Esophagus muscularis mucosa (tissue), 4 donors: ENCODE measurements at places on chromosomes 11 and 22.

- no peak for DNase-seq
Measured at GRCh38 chr11:88043149-88043548, 132.1 kb downstream of the RAB38 start.

GRCh38 chr11:87290304-87290922 lies 252.7 kb downstream of the TMEM135 start:
- DNase-seq: no peak

DNA sequence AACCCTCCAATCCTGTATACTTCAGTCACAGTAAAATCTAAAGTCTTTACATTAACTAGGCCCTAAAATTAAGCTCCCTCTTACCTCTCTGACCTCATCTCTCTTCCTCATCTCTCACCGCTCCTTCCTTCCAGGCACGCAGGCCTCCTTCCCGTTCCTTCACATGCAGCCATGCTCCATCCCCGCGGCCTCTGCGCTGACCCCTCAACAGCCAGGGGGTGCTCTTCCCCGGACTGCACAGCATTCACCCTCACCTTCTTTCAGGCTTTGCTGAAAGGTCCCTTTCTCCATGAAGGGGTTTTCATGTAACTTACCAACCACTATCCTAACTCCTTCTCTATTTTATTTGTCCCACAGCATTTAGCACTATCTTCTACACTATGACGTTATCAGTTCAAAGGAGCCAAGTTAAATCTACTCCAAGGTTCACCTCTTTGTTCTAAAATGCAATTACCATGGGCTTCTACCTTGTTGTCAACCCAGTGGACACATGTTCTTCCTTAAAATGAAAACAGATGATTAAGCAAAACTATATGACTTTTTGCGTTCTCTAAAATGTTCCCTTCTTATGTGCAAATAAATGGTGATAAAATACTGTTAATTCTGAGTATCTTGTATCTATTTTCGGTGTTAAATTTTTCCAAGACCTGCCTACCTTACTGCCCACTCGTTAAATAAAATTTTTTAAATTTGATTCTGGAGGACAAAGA lies 57.8 kb upstream of the APOA1 start:
- no peak for DNase-seq

DNA sequence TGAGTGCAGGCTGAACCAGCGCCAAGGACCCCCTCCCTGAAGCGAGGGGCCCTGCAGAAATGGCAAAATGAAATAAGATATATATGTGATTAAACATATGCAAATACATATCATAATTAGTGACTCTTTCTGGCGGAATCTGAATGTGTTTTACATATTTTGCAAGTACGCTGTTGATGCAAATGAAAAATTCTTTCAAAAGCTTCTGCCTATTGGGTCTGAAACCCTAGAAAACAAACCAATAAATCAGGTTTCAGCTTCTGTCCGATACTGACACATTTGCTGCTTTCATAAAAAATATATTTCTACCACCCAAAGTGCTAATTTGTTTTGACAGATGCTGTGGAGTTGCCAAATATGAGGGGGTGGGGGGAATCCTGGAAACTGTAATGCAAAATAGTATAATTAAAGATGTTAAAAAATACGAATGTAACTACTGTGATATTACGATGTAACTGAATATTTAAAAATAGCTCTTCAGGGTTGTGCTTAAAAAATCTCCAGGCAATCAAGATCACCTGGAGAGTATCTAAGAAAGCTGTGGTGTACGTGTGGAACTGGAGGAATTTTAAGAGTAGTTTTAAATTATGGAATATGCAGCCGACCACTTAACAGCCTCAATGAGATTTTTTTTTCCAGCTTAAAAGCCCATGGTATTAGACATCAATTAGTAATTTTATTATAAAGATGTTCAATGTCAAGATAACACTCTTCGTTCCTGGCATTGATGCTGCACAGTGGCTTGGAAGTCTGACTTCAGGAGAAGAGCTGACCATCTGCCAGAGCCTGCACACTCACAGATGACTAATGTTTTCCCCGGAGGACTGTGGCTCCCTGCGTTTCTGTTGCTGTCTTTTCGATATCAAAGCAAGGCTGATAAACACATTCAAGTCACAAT lies 122.2 kb upstream of the RCN1 start:
- DNase-seq: no peak

- DNase-seq: no peak
Measured at GRCh38 chr11:41289408-41289807, 170.0 kb downstream of the LRRC4C start.

DNA sequence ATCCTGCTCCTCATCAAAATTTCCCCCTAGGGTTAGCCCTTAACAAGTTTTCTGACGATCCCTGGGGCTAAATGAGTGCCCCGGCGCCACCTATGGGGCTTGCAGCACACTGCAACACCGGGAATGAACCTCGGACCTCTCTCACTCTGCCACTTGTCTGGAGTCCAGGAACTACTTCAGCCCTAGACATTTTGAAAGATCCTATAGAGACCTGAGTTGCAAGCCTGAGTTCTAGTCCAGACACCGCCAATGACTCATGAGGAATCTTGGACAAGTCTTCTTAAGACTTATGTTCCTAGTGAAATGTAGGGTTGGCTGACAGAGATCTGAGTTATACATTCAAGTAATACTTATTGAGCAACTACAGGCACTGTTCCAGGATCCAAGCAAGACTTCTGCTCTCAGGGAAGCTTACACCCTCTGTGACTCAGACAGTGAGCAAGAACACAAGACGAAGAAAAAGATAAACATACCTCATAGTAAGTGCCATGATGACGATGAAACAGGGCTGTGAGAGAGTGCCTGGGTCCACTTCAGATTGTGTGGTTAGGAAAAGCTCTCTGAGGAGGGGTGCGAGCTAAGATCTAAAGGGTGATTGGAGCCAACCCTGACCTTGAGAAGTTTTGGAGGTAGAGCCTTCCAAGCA lies 10.2 kb upstream of the STK33 start:
- peak; percentile 89 for DNase-seq

DNA sequence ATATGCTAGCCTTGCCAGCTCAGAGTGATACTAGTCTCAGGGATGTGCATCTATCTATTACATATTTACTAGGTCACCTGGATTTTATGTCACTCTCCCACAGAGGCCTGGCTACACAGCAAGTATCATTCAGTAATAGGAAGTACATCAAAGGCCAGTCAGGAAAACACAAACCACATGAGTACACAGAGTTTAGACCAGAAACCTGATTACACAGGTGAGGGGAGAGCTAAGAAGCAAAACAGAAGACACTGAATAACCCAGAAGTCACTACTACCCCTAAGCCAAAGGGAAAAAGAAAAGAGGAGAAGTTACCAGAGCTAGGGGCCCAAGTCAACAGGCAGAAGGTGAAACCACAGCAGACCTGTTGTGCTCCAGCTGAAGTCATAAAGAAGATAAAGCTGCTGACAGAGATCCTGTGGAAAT lies 13.3 kb downstream of the LPXN start:
- no peak for DNase-seq

DNA sequence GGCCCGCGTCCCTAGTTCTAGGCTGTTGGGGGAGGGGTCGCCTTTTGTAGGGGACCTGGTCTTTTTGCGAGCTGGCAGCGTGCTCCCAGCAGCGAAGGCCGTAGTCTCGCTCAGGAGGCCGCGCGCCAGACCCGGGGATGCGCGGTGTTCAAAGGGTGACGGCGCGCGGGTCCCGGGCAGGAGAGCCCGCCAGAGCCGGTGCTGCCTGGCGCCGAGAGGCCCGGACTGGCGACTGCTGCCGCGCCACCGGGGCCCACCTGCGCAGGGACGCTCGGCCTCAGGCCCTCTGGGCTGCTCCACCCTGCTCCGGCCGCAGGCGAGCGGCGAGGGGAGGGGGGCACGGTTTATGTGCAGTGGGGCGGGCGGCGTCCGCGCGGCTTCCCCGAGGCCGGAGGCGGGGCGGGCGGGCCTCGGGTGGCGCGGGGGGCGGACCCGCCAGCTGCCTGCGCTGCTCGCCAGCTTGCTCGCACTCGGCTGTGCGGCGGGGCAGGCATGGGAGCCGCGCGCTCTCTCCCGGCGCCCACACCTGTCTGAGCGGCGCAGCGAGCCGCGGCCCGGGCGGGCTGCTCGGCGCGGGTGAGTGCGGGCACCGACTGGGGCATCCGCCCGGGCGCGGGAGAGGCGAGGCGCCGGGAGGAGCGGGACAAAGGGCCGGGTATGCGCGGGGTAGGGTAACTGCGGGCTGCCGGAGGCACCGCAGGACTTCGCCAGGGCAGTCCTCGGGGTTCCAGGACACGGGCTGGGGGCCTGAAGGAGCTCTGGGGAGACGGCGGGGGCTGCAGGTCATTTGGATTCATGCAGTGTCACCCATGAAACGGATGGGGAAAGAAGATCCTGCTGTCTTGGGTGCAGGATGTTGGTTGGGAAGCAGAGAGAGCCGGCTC lies at the start of gene PRSS23:
TSS of gene PRSS23 (plus strand) at position 467 of the 884 bp plus-strand sequence. CDS start 7,102 bp downstream, outside the sequence.
- DNase-seq: no peak

- no peak for DNase-seq
Measured at GRCh38 chr11:61972672-61973475, 5.4 kb upstream of the FTH1 start.

- DNase-seq: no peak
Measured at GRCh38 chr11:5225480-5225871, 1.4 kb downstream of the HBB start.

DNA sequence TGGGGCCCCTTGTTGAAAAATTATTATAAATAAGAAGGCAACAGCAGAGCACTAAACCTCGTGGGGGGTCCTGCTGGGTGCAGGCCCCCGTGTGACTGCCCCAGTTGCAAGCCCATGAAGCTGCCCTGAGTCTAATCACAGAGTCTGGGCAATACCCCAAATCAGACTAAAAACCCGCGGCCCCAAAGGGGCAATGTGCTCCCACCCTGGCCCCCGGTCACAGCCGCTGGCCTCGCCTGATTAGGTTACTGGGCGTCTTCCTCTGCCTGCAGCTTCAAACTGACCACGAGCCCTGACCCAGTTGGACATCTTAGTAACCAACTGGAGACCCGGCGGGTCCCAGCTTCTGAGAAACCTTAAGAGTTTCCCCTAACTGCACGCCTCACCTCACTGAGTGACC lies 1.6 kb downstream of the CXCR5 start:
- DNase-seq: no peak

DNA sequence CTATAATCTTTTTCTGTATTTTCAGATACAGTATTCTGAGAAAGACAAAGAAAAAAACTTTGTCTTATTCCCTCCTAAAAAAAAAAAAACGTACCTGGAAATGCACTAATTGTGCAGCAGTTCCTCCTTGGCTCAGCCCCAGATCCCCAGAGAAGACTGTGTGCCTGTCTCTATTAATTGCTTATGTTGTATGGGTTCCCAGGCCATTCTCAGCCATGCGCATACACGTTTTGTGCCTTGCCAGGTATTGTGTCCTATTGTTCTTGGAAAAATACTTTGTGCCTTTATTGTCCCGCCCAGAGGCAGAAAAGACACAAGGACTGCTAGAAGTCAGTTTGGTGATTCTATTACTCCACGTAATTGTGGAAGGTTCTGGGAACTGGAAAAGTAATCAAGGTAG lies 91.2 kb downstream of the PIWIL4 start:
- no peak for DNase-seq

- no peak for DNase-seq
Measured at GRCh38 chr11:68331338-68331947, 19.1 kb downstream of the LRP5 start.

DNA sequence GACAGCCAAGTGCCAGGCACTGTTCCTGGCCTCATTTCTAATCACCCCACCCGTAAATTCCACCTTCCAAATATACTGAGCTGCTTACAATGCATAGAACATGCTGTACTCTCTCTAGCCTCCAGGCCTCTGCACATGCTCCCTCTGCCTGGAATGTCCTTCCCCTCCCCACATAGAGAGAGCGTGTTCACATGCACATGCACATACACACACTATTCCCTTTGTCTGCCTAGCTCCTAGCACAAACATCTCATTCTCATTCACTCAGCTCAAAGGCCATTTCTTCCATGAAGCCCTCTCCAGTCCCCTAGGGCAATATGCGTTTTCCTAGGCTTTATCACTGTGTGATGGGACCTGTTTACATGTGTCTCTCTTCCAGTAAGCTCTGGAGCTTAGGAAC lies 144.6 kb downstream of the WT1 start:
- DNase-seq: no peak

DNA sequence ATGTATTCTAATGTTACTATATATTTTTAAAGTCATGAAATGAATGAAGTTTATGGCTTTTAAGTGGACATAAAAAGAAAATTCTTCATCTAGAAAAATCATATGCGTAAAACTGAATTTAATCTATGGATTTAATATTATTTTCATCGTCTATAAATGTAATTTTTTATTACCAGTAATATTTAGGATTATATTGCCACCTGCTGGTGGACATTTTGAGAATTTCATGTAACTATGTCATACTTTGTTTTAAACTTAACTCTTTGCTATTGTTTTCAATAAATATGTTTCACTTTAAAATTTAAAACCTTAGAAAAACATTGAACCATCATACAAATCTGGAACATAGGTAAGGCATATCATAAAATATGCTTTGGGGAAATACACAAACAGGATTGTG lies 66.5 kb upstream of the CEP126 start:
- no peak for DNase-seq

- DNase-seq: no peak
Measured at GRCh38 chr11:44400431-44400830, 90.5 kb upstream of the ALX4 start.

- no peak for DNase-seq
Measured at GRCh38 chr11:86211619-86212018, 32.9 kb upstream of the EED start.

GRCh38 chr11:15651033-15651432 lies 536.3 kb downstream of the INSC start:
- DNase-seq: no peak

- DNase-seq: no peak
Measured at GRCh38 chr11:12746593-12747097, 72.4 kb downstream of the TEAD1 start.

DNA sequence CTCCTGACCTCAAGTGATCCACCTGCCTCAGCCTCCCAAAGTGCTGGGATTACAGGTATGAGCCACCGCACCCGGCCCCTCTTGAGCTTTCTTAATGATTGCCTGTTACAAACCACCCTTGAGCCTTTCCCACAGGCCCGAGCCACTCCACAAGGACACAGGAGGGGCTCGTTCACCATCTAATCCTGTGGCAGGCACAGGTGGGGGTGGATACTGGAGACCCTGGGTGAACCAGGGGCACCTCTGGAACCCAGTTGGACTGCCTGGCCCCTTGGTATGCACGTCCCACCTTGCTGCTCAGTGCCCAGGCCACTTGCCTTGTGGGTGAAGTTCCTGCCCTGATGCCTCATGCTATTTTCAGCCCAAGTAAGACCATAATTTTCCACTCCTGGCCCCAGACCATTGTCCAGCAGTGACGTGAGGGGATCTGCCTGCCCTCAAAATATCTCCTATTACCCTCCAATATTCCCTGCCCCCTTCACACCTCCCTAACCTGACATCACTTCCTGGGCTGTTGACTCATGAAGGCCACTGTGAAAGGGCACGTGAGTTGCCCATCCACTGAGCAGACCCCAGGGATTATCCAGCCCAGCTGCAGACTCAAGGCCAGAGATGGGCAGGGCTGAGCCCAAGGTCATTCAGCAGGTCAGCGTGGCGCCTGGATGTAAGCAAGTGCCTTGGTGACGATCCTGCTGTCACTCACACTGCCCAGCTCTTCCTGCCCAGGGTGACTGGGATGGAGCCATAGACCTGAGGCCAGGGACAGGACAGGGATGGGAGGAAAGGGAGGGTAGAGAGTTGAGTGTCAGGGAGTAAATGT lies 19.6 kb downstream of the P2RY2 start:
- no peak for DNase-seq

- DNase-seq: no peak
Measured at GRCh38 chr11:9039198-9039597, 35.4 kb upstream of the NRIP3 start.

GRCh38 chr11:41978945-41979344 lies 519.5 kb upstream of the LRRC4C start:
- DNase-seq: no peak
